ENCODE measurements at places on chromosomes 2 and 18.

- DNase-seq, result no peak
Measured at GRCh38 chr18:79056827-79057367, 12.3 kb upstream of the ATP9B start.

DNA sequence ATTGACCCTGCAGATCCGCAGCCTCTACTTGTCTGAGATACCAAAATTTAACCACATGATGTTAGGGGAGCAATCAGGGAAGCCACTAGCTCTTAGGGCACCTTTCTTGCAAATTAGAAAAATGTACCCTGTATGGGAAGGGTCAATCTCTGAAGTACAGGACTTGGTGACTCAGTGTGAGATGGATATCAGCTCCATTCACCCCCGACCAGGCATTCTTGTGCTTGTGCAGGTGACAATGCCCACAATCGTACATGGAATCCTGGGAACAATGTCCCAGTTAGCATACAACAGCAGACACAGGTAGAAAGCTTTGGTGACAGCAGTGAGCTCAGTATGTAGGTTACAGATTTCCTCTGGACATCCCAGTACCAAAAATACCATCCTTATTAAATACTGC, 137.7 kb upstream of the ITGB6 start:
- DNase-seq, result no peak

DNA sequence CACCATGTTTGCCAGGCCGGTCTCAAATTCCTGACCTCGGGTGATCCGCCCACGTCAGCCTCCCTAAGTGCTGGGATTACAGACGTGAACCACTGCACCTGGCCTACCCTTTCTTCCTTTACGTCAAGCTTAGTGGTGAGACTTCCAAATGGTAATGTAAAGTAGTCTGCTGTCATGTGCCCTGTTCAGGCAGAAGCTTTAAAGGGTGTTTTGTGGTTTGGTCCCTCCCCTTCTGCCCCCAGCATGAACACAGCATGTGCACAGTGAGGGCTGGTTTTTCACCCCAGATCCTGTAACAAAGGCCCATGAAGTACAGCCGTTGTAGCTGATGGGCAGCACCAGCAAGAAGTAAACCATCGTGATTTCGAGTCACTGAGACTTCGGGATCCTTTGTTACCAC, 2.7 kb upstream of the DTYMK start:
- DNase-seq, result peak; percentile 21

GRCh38 chr18:58979615-58980014, 114.9 kb downstream of the ZNF532 start:
- no peak for DNase-seq

DNA sequence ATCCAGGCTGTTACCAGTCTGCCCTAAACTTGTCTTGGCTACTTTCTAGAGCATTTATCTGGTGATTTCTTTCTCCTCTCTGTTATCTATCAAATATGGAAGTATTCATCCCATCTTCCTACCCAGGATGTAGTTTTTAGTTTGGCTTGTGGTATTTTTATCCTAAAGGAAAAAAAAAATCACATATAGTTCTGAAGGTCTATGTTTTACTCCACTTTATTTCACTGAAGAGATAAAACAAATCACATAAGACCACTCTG, 62.2 kb downstream of the PXDN start:
- DNase-seq, result no peak

- DNase-seq, result no peak
Measured at GRCh38 chr2:73069855-73070642, 1.5 kb downstream of the SFXN5 start.

DNA sequence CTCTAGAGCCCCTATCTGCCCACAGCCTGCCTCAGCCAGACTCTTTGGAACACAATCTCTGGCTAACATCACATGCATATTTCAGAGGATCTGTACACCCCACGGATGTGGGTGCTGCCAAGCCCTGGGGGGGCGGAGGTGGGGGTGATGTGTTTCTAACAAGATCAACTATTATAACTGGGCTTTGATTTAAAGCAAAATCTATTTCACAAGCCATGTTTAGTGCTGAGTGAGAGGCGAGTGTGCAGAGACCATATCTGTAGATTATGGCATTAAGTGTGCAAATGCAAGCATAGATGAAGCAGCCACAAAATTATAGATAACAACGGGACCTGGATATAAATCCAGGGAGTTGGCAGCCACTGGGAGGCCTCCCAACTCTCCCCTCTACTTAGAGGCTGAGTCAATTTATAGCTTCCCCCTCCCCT, 135.8 kb upstream of the SMAD2 start:
- DNase-seq, result no peak

- DNase-seq, result no peak
Measured at GRCh38 chr2:141899740-141900139, 231.1 kb downstream of the LRP1B start.

DNA sequence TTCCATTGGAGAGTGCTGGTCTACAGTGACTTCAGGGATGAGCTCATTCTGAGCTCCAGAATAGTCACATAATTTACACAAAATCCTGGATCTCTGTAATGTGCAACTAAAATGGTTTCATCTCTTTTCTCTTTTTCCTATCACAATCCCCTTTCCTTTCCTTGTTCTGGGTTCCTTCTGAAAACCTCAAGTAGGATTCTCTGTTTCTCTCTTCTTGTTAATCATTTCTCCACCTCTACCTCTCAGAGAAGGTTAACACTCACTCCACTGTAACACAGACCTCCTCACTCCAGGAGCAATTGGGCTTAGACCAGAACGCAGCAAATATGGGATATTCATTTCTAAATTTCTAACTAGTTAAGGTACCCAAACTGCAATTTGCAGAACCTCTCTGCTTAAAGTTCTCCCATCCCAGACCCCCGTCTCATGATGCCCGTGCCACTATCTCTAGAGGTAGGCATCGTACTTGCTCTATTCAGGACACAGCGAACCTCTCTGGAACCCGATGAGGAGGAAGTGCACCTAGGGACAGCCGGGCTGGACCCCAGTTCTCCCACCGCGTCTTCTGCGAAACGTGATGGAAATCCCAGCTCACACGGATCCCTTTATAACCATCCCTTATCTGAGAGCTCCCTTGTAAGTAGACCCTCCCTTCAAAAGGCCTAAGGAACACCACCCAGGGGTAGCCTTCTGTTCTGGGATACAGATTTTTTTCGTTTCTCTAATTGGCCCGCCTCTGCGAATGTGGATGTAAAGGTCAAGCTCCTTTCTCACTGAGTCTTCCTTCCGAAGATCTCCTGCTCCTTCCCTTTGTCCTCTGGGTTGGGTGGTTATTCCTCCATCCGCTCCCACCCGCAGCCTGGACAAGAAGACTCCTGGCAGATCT, 1.3 kb downstream of the FOXI3 start:
- no peak for DNase-seq

DNA sequence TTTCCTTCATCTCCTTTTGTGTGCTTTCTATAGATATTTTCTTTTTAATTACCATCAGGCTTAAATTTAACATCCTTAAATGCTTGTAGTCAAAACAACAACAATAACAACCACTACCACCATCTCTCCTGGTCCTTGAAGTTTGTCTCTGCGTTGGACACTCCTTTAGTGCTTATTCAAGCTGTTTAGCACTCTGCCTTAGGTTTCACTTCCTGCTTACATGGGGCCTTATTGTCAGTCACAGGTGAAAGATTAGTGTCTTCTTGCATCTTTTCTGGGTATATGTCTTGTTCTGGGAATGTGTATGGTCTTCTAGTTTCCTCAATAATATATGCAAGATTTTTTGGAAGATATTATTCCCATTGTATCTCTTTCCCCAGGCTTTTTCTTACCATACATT, 240.1 kb upstream of the NXPH2 start:
- no peak for DNase-seq

GRCh38 chr18:68660354-68661183, 54.3 kb downstream of the TMX3 start:
- DNase-seq, result no peak

GRCh38 chr2:176163672-176164056, 6.6 kb downstream of the HOXD3 start:
- no peak for DNase-seq

DNA sequence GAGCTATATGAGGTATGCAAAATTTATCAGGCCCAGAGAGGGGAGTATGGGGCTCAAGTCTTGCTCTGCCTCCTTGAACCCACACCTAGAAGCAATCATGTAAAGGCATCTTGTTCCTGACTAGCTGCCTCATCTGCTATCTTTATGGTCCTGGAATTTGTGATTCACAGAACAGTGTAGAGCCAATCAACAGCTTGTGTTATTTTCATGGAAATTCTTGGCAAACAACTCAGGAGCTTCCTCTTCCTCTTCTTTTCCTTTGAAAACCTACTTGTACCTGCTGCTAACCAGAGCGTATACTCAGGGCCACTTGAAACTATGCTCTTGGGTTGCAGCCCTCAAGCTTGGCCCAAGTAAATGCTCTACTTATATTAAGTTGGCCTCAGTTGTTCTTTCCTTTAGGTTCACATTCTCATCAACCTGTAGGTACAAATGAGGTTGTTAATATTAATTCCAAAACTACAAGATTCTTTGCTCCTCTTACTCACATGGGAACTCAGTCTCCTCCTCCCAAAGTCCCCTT, 3.5 kb upstream of the NOSTRIN start:
- no peak for DNase-seq

DNA sequence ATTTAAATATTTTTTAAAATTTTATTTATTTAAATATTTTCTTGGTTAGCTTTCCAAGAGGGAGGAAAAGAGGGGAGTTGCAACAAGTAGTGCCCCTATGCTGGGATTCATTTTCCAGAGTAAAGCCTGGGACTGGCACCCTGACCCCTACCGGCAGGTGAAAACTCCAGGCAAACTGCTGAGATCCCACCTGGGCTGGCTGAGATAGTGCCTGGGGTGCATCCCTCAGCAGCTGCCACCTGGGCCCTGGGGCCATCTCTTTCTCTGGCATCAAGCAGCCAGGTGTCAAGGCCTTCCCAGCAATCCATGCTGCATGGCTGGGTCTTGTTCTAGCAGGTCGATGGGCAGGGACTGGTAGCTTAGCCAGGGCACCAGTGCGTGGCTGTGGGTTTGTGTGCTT, 6.6 kb downstream of the SIX2 start:
- no peak for DNase-seq

DNA sequence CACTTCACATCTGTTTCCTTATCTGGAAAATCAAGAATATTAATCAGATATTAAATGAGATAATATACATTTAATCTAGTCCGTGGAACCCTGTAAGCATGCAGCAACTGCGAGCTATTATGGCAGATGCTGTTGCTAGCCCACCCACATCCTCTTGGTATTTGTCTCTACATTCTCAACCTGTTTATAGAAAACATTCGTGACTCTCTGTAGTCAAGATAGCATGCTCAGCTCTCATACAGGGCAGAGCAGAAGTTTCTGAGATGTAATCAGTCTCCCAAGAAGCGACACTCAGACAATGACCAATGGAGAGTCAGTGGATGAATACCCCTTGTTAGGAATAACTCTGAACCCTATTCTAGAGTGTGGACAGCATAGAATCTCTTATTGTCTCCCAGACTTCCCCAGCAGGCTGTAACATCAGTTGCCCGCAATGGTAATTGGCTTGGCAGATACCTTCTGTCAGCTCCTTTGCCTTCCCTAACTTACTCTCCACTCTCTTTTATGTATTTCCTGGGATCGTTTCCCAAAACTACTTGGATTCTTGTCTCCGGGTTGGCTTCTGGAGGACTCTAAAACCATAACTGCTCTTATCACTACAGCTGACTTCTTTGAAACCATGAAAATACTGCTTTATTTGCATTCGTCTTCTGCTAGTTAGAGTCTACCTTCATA, 400.7 kb upstream of the TNP1 start:
- no peak for DNase-seq

GRCh38 chr18:40673150-40673549, 1281.9 kb upstream of the PIK3C3 start:
- DNase-seq, result no peak

DNA sequence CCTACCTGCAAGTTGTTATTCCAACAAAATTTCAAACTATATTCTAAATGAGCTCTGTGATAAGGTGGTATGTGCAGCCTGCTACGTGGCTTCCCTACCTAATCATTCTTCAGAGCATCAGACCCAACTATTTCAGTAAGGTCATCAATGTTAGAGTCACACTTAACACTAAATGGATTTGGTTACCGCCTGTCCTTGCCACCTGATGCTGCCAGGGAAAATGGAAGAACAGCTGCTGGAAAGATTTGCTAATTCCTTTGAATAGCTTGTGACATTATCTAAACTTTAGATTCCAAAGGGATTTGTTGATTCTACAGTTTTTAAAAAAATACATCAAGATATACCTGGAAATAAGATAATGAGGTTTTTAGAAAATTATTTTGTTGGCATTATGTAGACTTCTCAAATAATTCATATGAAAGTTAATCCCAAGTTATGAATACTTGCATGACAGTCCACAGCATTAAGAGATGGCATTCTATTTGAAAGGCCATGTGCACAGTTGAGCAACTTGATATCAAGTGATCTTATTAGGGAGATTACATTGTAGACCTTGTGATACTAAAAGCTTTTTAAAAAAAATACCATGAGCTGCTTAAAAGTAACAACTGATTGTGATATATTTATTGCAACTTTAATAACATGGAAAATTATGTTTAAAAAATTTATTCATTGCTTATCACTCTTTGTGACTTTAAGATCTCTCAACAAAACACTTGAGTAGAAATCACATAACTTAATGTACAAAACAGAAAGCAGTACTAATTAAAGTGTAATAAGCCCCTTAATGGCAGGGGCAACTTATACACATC, 98.3 kb upstream of the UGP2 start:
- DNase-seq, result no peak

GRCh38 chr2:197515315-197515738, 539 bp upstream of the MOB4 start:
- DNase-seq, result no peak

DNA sequence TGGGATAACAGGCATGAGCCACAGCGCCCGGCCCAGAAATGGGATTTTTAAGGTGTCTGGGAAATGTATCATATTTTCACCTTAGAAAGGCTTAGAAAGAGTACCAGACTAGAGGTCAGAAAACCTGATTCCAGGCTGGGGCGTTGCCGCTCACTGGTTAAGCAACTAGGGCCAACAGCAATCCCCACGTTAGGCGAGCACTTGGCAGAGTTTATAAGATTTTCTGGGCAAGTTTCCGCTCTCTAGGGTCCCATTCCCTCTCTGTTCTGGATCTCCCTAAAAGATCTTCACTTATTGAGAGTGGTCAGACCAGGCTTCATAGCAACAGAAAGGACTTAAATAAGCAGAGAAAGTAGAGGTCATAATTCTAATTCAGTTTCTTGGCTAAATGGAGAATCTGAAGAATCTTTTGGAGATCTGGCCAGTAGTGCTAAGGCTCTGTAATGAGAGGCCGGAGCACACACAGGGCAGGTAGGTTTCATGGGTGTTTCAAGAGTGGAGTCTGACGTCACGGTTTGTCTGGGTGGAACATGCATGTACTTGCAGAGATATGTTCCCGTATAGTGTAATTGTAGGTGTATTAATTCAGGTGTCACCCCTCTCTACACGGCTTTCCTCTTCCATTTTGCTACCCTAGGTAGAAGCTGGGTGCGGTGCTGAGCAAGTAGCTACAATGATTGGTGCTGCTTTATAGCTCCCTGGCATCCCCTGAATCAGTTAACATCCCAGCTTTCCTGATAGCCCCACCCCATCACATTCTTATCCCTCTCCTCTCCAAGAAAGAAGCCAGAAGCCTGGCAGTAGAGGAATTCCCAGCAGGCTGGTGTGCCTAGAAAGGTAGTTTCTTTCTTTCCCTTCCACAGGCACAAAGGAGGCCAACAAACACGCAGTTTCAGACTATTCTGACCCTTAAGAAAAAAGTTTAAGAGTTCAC, 4.4 kb upstream of the SMAD7 start:
- no peak for DNase-seq
